ENCODE measurements at places on chromosomes 16 and 17.

GRCh38 chr17:46977348-46977747, 1.7 kb downstream of the RPRML start:
- DNase-seq, result no peak

DNA sequence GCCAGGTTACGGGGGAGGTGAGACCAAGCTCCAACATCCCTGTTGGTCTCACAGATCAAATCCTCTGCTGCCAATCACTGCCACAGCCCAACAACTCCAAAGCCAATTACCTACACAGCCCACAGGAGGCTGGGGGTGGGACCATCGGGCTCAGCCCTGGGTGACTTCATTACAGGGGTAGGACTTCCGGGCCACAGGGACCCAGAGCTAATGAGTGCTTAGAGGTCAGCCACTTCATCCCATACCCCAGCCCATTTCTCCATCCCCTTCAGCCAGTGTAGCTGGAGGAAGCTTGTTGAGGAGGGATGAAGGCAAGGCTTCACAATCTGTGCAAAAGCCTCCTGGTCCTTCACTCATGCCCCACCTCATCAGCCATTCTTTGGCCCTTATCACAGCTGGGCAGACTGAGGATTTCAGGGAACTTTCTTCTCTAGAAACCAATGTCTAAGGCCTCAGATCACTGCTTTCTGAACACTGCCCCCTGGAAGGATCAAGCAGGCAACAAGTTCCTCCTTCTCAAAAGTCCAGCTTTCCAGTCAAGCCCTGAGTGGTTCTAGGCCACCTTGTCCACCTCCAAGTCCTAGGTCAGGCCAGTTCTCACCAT, 5.8 kb downstream of the FOXN1 start:
- no peak for DNase-seq

GRCh38 chr17:80225230-80225629, 5.0 kb downstream of the SLC26A11 start:
- no peak for DNase-seq

- DNase-seq, result no peak
Observed at GRCh38 chr16:83541231-83541630, 266.5 kb upstream of the HSBP1 start.

DNA sequence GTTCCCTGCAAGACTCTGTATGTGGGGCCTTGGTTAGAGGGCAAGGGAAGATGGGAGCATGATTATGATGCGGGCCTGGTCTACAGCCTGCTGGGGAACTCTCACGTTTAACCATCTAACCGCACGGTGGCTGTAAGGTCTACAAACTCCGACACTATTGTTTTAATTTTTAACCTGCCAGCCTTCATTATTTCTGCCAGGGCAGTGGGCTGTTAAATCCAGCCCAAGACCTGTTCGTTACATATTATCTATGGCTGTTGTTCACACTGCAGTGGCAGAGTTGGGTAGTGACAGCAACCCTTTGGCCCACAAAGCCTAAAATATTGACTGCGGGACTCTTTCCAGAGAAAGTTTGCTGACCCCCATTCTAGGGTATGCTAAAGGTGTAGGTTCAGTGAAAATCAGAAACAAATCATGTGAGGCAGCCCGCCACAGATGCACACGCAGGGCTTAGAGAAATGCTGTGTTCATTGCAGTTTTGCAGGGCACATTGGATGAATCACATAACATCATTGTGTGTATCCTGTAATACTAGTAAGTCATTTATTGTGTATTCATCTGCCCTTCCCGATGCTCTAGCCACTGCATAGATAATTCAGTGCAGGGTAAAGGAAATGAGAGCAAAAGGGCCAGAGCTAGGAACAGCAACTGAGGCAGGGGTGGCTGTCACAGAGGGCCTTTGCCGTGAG, 14.3 kb downstream of the SNX29 start:
- no peak for DNase-seq

DNA sequence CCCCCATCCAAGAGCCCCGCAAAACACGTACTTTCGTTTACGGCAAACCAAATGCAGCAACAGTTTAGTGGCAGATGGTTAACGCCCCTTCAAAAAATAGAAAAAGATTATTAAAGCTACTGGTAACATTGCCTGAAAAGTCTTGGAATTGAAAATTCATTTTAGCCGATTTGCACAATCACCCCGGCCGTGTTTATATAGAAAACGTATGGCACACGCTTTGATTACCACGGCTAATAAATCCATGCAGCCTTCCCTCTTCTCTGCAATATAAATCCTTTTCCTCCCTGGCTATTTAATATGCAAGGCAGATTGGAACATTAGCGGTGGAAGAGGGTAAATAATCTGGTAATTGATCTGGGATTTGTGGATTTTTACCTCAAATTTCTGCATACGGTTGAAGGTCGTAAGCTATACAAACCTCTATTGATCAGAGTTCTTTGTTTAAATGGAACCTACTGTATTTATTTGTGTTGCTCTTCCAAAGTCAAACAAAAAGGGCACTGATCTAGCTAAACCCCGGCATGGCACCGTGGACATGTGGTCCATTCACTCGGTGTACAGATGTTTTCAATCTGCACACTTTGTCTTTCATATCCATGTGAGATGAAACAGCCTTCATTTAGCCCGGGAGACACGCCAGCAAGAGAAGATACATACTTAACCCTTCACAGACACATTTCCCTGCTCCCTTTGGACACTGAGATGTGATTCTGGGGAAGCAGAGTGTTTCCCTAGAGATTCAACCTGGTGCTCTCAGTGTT, 238.1 kb upstream of the MAF start:
- DNase-seq, result no peak

GRCh38 chr17:35117984-35118383, 1.7 kb downstream of the RAD51D start:
- DNase-seq, result peak; percentile 25

DNA sequence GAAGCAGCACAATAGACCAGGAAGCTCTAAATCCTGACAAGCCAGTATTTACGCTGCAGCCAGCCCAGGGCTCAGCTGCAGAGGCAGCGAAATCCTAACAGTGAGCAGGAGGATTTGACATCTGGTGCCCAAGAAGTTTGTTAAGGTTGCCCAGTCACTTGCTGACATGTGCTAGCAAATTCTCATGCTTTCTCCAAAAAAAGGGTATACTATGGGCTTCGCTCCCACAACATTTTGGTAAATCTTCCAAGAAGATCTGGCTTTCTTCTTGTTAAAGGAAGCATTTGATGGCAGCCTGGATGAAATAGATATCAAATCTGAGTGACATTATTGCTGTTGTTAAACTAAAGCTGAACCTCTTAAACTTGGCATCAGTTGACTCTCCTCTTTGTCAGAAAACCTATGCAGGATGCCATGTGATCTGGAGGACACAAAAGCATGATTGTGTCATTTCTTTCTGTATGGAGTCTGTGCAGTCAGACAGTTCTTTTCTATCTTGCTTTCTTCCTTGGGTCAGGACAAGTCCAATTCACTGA, 949.7 kb upstream of the RBFOX1 start:
- no peak for DNase-seq

- no peak for DNase-seq
Observed at GRCh38 chr16:72924537-72924926, 123.4 kb downstream of the ZFHX3 start.

DNA sequence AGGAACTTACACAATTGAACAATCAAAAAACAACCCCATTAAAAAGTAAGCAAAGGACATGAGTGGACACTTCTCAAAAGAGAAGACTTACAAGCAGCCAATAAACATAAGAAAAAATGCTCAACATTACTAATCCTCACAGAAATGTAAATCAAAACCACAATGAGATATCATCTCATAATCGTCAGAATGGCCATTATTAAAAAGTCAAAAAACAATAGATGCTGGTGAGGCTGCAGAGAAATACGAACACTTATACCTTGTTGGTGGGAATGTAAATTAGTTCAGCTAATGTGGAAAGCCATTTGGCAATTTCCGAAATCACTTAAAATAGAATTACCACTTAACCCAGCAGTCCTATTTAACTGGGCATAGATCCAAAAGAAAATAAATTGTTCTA, 301.9 kb upstream of the KCNJ16 start:
- DNase-seq, result no peak

GRCh38 chr16:77925531-77925930, 96.8 kb upstream of the CLEC3A start:
- DNase-seq, result no peak

- DNase-seq, result no peak
Observed at GRCh38 chr17:69477204-69477902, 62.9 kb downstream of the MAP2K6 start.

DNA sequence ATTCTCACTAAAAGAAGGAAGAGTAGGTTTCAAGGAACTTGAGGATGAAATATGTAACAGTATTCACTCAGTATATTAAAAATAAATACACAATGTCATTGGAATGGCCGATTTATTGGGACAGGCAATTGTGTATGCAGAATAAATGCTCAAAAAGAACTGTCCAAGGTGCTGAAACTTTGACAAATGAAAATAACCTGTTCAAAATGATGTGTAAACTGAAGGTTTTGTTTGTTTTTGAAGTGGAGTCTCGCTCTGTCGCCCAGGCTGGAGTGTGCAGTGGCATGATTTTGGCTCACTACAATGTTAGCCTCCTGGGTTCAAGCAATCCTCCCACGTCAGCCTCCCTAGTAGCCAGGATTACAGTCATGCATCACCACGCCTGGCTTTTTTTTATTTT, 318.7 kb upstream of the RBFOX1 start:
- no peak for DNase-seq

GRCh38 chr17:34161690-34162089, 93.4 kb upstream of the CCL2 start:
- no peak for DNase-seq
